Motor neuron (in vitro differentiated cells): ENCODE measurements at places on chromosomes 13 and 19.

GRCh38 chr13:28229522-28230411 is 91.4 kb downstream of the PAN3 start:
- ATAC-seq: no peak

- ATAC-seq: no peak
Observed at GRCh38 chr19:46080561-46080960, 39.8 kb upstream of the IGFL4 start.

DNA sequence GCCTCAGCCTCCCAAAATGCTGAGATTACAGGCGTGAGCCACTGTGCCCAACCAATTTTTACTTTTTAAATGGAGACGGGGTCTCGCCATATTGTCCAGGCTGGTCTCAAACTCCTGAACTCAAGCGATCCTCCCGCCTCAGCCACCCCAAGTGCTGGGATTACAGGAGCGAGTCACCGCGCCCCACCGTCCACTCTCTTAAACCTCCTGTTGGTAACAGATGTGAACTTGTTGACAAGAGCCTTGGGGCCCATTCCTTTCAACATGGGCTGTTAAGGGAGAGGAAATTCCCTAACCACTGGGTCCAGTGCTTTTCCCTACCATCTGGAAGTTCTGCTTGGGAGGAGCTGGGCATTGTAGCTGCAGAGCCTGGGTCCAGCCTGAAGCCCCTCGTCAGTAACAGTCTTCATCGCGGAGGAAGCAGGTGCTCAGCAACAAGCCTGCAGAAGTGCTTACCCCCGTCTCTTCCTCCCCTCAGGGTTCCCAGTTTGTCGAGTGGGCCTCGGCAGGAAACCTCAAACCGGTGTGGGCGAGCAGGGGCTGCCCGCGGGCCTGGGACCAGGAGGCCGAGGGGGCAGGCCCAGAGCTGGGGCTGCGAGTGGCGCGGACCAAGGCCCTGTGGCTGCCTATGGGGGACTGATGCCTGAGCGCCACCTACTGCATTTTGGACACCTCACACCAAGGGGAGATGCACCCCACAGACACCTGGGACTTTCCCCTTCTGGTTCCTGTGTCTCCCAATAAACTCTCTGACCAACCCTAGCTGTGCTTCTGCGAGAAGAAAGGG is 4.0 kb upstream of the FLT3LG start:
- ATAC-seq: no peak

GRCh38 chr13:113528813-113529180 is 38.3 kb upstream of the DCUN1D2 start:
- ATAC-seq: no peak

DNA sequence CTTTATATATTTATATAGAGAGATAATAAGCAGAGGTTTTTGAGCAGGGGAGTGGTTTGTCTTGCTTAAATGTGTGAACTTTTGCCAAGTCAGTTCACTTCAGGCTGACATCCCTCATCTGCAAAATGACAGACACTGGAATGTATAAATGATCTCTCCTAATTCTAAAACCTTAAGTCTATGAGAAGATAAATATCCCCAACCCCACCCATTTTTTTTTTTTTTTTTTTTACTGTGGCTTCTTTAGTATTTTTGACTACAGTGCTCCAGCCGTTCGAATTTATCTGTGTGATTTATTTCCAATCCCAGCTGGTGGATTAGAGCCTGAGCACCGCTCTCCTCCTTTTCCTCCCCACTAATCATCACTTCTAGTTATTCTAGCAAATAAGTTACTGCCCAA is 234.8 kb downstream of the DACH1 start:
- ATAC-seq: no peak

- ATAC-seq: no peak
Observed at GRCh38 chr13:86792153-86792651, 879.0 kb upstream of the SLITRK5 start.

- ATAC-seq: peak; percentile 40
Observed at GRCh38 chr19:3785451-3785937, 687 bp downstream of the MATK start.

DNA sequence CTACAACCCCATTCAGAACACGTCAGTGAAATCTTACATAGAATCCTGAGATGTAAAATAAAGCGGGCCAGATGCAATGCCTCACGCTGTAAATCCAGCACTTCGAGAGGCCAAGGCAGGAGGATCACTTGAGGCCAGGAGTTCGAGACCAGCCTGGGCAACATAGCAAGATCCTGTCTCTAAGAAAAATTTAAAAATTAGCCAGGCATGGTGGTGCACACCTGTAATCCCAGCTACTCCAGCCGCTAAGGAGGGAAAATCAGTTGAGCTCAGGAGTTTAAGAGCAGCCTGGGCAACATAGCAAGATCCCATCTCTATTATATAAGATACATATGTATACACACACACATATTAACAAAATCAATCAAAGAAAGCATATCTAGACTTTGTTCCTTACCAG is 41.2 kb downstream of the PEX11G start:
- no peak for ATAC-seq

DNA sequence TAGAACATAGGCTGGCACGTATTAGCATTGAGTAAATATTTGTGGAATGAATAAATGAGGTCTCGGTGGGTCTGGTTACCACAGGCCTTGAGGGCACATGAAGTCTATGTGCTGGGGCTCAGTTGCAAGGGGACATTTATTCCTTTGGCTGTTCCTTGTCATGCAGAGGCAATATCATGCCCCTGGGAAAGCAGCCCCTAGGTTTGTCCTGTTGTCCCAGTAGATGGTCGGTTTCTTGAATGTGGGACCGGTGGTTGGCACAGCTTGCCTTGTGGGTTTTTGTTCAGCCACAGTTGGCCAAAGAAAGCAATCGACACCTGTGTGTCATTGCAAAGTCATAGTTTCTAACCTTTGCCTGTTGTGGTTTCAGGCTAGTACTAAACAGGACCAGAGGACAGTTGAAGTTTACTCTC is 24.7 kb upstream of the GPR183 start:
- no peak for ATAC-seq

DNA sequence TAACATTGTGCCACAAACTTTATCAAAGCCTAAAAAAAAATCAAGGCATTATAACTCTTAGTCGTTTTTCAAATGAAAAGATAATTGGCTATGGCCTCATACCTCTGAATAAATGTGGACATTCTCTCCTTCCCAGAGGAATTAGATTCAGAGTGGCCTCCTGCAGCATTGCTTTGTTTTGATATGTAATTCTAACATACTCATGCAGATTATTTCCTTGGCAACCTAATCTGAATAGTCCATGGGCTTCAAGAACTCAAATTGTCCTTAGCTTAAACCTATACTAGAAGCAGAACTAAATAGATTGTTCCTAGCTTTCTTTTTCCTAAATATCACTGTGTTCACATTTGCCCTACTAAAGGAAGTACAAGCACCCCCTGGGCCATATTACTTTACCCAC is 1146.9 kb downstream of the OLFM4 start:
- ATAC-seq: no peak

GRCh38 chr19:23779645-23780044 is 21.0 kb upstream of the ZNF681 start:
- ATAC-seq: no peak

DNA sequence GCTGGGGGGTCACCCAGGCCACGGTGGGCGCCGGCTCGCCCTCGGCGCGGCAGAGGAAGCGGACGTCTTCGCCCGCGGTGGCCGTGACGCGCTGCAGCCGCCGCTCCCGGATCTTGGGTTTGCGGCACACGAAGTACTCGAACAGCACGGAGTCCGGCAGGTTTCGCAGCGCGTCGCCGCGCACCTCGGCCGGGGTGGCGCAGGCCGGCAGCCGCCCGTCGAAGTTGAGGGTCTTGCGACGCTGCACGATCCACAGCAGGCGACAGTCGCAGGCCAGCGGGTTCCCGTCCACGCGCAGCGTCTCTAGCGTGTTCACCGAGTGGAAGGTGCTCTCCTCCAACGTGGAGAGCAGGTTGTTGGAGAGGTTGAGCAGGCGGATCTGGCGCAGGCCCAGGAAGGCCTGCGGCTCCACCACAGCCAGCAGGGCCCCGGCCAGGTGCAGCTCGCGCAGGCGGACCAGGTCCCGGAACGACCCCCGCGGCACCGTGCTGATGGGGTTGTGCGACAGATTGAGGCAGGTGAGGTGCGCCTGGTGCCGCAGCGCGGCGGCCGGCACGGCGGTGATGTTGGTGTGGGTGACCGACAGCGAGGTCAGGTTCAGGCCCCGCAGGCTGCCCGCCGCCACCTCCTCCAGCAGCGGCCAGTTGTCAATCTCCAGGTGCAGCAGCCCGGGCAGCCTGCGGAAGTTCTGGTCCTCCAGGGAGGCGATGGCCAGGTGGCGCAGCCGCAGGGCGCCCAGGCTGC is 8.6 kb upstream of the PEAK3 start:
- no peak for ATAC-seq

- ATAC-seq: no peak
Observed at GRCh38 chr13:97537110-97537509, 103.1 kb downstream of the RAP2A start.

- no peak for ATAC-seq
Observed at GRCh38 chr13:106985481-106985880, 417.5 kb upstream of the ARGLU1 start.

- no peak for ATAC-seq
Observed at GRCh38 chr19:9936326-9937000, at the start of gene OLFM2. Gene OLFM2 (minus strand): TSS chr19:9936515. CDS start chr19:9936366, 149 bp downstream.

DNA sequence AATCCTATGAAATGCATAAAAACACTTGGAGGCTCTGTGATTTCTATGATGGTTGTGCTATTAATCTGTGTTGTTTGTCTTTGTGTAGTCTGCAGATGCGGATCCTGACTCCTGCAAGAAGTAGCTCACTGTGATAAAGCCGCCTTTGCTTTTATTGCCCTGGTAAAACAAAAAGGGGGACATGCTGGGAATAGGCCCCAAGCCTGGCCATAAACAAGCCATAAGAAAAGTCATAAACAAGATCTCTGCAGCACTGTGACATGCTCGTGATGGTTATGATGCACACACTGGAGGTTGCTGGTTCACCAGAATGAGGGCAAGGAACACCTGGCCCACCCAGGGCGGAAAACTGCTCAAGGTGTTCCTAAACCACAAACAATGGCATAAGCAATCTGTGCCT is 26.6 kb upstream of the ZNF266 start:
- ATAC-seq: no peak

GRCh38 chr19:54918499-54918898 is 12.6 kb downstream of the NCR1 start:
- no peak for ATAC-seq

DNA sequence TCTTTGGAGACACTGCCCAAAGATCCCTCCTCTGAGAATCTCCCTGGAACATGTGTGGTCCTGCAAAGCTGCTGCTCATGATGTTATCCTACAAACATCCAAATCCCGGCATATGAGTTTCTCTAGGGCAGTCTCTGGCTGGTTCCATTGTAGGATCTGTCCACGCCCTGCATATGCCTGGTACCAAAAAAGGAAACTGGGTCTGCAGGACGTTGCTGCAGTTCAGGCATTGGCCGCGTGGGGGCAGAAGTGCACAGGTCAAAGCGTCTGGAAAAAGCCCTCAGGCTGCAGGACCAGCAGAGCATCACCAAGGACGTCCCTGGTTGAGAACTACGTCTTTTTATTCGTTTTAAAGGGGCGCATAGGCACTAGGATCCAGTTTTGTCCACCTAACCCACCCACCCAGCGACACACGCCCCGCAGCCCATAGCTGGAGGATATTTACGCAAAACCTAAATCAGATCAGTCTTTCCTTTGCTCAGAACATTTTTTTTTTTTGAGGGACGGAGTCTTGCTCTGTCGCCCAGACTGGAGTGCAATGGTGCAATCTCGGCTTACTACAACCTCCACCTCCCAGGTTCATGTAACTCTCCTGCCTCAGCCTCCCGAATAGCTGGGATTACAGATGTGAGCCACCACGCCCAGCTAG is 12.9 kb upstream of the ZNF564 start:
- peak; percentile 65 for ATAC-seq

DNA sequence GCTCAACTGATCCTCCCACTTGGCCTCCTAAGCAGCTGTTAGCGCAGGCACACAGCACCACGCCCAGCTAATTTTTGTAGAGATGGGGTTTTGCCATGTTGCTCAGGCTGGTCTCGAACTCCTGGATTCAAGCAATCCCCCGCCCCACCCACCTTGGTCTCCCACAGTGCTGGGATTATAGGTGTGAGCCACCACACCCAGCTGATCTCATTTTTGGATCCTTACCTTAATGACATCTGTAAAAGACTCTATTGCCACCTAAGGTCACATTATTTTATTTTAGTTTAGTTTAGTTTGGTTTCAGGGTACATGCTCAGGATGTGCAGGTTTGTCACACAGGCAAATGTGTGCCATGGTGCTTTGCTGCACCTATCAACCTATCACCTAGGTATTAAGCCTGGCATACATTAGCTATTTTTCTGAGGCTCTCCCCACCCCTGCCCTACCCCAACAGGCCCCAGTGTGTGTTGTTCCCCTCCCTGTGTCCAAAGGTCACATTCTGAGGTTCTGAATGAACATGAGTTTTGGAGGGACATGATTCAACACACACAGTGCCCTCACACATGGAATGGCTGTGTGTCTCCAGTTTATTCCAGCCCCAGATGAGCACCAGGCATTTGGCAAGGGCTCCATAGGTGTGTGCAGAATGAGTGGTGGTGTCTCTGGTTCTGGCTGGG is 1.3 kb downstream of the OR10H5 start:
- no peak for ATAC-seq

DNA sequence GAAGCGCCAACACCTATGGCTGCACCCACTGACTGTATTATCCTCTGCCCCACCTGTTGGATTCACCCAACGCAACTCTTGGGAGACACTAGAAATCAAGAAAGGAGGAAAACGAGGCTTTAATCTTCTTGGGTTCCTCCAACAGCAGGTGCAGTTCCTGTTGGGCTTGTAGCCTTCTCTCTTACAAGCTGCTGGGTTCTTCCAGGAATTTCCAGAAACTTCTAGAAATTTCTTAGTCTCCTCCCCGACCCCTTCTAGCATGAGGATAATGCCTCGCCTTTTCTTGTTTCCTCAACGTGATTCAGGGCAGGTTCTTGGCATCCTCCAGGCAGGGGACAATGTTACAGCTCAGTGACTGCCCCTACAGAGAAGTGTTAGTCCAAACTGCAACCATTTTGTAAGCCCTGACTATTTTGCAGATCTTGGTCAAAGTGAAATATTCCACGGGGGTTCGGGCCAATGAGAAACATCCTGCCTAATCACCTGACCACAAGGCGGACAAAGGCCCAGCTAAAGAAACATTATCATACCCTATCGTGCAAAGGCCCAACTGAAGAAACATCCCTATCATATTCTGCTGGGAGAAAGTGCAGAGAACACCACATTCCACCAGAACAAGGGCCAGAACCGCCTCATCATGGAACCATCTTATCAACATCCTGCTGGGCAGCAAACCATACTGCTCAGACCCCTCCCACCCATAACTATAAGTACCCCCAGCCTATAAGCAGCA is 614 bp upstream of the PNMA8A start:
- no peak for ATAC-seq

- ATAC-seq: no peak
Observed at GRCh38 chr19:16142032-16142580, 1.4 kb upstream of the HSH2D start.

- no peak for ATAC-seq
Observed at GRCh38 chr13:37690361-37690760, 91.8 kb upstream of the POSTN start.

DNA sequence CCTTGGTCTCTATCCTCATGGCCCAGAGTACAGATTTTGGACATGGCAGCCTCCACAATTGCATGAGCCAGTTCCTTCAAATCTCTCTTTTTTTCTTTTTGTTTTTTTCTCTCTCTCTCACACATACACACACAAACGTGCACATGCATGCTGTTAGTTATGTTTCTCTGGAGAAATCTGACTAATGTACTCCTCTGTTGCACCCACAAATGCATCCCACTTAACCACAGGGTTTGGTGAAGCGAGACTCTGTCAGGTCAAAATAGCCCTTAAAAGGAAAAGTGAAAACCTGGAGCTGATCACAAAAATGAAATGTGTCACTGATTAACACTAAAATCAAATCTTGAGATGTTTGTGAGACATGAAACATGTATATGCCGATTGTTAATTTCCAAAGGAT is 374.6 kb upstream of the ARGLU1 start:
- ATAC-seq: no peak
